ENCODE measurements at places on chromosomes 2 and 18.

GRCh38 chr2:213834331-213834730 is 550.1 kb downstream of the SPAG16 start:
- DNase-seq, result no peak

DNA sequence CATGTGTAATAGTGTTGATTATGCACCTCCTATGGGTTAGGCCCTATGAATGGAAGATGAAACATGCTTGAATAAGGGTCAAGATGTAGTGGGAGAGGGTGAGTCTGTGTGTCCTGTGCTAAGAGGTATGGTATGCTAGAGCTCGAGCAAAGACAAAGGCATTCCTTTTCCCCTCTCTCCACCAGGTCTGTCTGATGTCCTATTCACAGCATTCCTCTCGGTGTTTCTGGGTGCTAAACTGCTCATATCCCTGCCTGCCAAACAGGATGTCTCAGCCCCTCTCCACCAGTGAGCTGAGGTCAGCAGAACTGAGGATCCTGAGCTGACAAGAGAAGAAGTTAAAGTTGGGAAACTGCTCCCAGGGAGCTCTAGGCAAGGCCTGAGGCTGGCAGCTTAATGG is 344.9 kb downstream of the TSN start:
- DNase-seq, result no peak

- DNase-seq, result no peak
Measured at GRCh38 chr2:220736778-220737177, 835.3 kb downstream of the EPHA4 start.

DNA sequence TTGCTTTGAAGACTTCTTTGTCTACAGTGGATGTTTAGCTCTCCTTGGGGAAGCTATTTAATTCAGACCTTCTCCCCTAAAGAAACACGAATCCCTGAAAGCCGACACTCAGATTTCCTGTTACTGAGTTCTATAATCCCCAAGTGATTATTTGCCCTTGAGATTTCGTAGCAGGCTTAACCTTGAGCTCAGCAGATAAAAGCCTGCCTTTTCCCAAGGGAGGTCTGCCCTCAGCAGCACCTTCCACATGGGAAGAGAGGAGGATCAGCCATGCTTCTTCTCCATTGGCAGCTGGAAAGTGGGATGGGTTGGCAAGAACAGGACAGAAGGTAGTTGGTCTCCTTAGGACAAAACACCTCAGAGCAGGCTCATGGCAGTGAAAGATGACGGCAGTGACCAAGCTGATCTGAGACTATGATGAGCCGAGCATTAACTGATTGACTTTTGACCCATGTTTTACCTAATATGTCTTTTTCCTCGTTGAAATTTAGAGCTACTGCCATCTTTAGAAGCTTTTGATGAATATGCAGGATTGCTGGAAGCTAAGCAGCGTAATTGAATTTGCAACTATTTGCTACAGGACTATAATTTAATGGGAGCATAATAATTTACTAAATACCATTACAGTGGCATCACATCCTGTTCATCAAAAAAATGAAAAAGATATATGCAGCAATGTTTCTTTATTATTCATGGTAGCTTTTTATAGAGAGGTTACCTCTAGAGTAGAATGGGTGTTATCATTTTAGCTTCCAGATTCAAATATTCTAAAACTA is 511.1 kb upstream of the ID2 start:
- no peak for DNase-seq

GRCh38 chr18:36762074-36762473 is 66.7 kb downstream of the TPGS2 start:
- DNase-seq, result no peak

DNA sequence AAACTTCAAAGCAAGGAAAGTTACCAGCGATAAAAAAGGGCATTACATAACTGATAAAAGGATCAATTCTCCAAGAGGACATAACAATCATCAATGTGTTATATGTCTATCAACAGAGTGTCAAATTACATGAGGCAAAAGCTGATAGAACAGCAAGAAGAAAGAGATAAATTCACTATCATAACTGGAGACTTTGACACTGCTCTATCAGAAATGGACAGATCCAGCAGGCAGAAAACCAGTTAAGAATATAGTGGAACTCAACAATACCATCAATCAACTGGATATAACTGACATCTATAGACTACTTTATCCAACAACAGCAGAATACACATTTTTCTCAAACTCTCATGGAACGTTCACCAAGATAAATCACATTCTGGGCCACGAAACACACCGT is 65.0 kb downstream of the ROCK2 start:
- DNase-seq, result no peak

- no peak for DNase-seq
Measured at GRCh38 chr2:180376066-180376465, 369.0 kb upstream of the CWC22 start.

DNA sequence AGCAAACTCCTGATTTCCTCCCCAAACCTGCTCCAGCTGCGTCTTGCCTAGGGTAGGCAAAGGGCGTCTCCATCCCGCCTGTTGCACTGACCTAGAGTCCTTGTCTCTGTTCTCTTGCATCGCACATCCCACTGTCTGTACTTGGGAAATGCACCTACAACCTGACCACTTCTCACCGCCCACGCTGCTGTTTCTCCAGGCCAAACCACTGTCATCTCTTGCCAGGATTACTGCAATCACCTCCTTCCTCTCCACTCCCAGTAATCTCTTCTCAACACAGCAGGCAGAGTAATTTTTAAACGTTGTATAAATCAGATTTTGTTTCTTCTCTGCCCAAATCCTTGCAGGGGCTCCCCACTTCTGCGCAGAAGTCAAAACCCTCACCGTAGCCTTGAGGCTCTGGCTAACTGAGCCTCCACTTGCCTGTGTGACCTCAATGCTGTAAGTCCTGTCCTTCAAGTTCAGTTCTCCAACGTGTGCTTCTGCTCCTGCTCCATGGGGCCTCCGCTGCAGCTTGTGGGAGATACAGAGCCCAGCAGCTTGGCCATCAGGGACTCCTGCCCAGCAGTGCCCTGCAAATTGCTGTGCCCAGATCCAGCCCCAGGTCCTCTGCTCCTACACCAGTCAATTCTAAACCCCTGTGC is 27.7 kb upstream of the SEMA4C start:
- DNase-seq, result no peak
